Keratinocyte (primary cell): ENCODE measurements at places on chromosomes 2 and 18.

DNA sequence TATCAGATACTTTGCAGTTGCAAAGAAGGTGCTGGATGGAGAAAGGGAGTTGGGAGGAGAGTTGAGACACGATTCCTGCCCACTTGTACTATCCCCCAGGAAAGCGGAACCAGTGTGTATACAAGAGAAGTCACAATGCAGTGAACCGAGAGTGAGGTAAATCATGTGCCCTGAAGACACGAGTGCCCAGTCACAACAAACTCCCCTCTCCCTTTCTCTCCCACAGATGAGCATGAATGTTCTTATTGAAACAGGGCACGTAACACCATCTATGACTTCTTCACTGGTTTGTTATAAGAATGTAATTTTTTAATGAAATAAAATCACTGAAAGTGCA is 155.7 kb downstream of the IRS1 start:
- no peak for DNase-seq

GRCh38 chr2:50948681-50949080 is 83.3 kb downstream of the NRXN1 start:
- no peak for DNase-seq

- no peak for DNase-seq
Measured at GRCh38 chr2:9594366-9595054, 36.3 kb downstream of the YWHAQ start.

- no peak for DNase-seq
Measured at GRCh38 chr2:151914989-151915628, 86.9 kb upstream of the ARL5A start.

DNA sequence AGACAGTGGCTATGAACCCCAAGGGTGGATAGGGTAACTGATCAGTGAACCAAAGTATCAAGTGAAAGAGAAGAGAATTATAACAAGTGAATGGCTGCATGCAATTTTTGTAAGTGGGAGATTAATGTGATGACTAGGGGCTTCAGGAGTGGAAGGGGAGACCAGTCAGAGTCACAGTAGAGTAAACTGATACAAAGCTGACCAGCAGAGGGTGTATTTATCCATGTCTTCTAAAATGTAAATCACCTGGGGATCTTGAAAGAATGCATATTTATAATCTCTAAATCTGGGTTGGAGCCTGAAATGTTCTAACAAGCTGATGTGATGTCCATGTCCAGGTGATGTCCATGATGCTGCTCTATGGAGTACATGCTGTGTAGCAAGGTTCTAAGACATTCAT is 1351.3 kb upstream of the CHAC2 start:
- no peak for DNase-seq

GRCh38 chr2:183248866-183249567 is 124.8 kb downstream of the NUP35 start:
- DNase-seq: no peak

GRCh38 chr2:204727368-204727767 is 182.1 kb downstream of the PARD3B start:
- DNase-seq: no peak

DNA sequence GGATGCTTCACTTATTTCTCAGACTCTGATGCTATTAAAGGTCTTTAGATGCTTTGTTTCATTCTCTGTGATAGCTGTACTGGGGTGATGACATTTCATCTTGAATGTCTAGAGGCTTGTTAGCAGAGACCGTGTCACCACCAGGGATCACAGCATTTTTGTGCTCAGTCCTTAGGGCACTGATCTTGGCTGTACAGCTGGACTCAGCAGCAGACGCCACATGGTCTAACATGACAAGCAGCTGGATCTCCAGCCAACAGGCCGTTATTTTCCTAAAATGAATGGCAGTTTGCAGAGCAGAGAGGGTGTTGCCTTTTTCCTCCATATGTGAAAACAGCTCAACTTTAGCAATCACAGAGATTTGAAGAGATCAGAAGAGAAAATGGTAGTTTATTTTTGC is 491.8 kb downstream of the CDH2 start:
- DNase-seq: no peak

- no peak for DNase-seq
Measured at GRCh38 chr2:233063269-233063975, 3.3 kb downstream of the INPP5D start.

DNA sequence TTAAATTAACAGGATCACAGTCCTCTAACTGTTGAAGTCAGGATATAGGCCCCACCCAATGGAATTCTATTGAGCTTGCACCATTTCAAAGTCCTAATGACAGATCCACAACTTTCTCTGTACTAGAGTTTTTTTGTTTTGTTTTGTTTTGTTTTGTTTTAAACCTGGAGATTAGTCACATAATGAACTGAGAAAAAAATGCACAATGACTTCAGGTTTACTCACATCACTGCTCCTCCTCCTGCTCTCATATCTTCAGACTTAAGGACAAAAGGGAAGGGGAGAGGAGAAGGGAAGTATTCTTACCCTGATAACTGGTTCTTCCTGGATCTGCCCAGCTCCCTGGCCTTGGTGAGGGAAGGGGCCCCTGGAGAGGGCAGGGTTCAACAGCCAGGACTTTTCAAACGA is 208.2 kb upstream of the EPHA4 start:
- no peak for DNase-seq

- DNase-seq: no peak
Measured at GRCh38 chr2:66438498-66438833, 3.5 kb downstream of the MEIS1 start.

DNA sequence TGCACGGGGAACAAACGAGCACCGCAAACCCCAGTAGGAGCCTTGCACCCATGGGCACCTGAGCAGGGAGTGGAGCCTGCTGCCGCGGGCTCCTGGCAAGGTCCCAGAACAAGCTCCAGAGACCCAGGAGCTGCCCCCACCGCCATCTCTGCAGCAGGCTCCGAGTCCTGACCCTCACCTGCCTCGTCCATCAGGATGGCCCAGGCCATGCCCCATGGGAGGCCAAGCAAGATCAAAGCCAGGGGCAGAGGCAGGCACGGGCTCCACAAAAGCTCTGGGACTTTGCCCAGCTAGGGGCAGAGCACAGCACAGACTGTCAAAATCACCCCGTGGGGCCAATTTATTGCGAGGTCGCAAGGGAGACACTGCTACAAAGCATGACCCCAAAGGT is 43.6 kb downstream of the GPC1 start:
- no peak for DNase-seq

DNA sequence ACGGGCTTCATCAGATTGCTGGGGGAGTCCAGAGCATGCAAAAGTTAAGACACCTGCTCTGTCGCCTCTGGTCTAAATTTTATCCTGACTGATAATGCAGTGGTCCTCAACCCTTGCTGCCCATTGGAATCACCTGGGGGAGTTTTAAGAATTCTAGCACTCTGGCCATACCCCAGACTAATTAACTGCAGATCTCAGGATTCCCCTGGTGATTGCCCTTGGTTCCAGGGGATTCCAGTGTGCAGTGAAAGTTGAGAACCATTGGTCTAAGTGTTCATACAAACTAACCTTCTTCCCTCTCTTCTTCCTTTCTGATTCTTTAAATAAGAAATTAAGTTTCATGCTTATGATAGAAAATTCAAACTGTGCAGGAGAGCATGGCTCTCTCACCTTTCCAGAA is 105.7 kb upstream of the MGAT5 start:
- no peak for DNase-seq

DNA sequence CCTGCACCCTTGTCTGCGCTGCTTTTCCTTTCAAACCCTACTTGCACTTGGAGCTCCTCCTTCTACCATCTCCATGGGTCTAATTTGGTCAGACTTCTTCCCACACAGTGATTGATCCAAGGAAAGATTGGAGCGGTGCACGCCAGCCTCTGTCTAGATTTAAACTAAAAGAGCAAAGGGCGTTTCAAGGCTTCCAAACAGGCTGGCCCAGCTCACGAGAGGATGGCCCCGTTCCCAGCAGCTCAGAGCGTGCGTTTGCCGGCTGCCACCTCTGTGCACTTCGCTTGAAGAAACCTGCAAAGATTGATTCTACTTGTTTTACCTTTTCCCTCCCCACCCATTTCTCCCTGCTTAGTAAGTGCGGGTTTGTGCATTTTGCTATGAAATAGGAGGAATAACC is 78.8 kb upstream of the ALKAL2 start:
- DNase-seq: no peak

- no peak for DNase-seq
Measured at GRCh38 chr2:68824831-68825230, 46.4 kb downstream of the BMP10 start.

- DNase-seq: no peak
Measured at GRCh38 chr2:231701456-231702373, 6.6 kb upstream of the PTMA start.

DNA sequence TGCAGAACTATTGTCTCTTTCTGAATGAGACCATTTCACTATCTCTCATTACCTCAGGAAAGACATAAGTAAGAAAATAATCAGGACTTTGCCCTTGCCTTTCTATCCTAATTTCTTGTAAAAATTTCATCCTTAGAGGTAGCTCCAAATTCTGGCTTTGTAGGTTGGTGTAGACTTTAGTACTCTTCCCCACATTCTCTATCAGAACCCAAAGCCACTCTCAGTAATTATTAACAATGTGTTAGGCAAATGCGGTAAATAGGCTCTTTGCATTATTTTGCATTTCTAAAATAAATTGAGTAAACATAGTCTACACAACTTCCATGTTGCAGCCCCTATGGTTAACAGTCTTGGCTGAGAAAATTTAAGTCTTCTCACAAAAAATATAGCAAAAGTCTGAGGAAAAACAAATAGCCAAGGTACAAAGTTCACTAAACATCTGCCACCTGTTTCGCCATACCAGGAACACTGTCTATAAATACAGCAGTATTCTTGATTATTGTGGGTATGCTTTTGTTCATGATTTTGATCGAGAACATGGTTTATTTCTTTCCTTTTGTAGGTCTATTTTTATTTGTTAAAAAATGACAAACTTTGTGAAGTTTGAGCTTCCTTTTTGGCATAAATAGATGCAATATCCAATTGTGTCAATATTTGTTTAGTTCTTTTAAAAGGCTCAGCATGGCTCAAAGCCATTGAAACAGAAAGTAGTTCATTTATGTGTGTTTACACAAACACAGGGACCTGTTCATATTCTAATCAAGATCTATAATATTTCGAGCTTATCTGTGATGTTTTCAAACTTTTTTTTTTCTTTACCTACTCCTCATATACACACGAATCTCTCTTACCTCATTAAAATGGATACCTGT is 1061.5 kb downstream of the CNTNAP5 start:
- no peak for DNase-seq

GRCh38 chr2:174877751-174878150 is 113.5 kb upstream of the CHRNA1 start:
- DNase-seq: no peak

DNA sequence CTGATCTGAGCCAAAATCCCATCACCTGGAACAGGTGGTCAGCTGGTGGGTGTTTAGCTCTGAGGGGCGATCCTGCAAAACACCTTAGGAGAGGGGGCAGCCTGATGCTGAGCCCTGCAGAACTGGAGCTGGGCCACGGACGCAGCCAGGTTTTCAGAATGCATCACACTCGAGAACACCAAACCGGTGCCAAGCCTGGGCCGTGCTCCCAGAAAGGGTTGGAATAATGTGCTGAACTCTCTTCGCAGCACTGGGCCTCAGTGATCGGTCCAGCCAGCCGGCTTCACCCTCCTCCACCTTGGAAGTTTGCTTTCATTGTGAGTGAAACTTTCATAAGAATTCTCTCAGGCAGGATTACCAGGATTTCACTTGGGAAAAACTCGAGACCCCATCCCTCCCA is 56.5 kb upstream of the TTC39C start:
- no peak for DNase-seq

GRCh38 chr2:8488001-8488738 is 193.7 kb upstream of the ID2 start:
- DNase-seq: no peak

DNA sequence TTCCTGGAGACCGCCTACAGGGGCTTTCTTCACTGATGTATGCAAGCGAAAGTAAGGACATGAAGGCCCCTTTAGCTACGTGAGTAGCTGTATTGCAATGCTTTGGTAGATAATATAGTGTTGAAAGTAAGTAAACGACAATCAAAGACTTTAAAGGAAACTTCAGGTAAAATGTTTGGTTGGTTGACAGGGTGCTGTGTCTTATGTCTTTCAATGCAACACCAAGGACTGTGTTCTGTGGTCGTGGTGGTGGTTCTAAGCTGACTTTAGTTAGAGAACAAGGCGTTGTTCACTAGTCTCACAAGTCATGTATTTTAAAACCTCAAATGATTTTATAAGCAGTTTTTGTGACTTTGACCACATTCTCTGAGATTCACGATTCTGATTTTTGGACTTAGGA is 58.0 kb upstream of the CABYR start:
- DNase-seq: no peak

GRCh38 chr2:23135481-23136100 is 249.4 kb upstream of the KLHL29 start:
- DNase-seq: no peak

DNA sequence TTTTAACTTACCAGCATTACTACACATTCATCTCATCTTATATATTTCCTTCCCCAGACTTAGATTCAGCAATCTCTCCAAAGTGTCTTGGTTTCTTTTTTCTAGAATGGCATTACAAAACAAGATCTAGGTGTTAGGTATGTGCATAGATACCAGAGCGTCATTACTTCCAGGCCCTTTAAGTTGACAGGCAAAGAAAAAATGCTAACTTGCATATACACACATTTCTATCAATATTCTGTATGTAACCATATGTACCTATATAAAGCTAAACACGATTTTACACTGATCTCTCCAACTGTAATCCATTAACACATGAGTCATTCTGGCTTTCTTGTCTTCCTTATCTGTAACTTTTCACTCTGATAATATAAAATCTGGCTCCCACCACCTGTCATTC is 503.8 kb upstream of the NRXN1 start:
- DNase-seq: no peak

GRCh38 chr2:237201461-237202287 is 116.0 kb downstream of the COPS8 start:
- DNase-seq: no peak

GRCh38 chr2:45024600-45025291 is 15.5 kb upstream of the SIX2 start:
- DNase-seq: peak; percentile 76

GRCh38 chr2:216810399-216811160 is 49.3 kb downstream of the TNP1 start:
- no peak for DNase-seq

DNA sequence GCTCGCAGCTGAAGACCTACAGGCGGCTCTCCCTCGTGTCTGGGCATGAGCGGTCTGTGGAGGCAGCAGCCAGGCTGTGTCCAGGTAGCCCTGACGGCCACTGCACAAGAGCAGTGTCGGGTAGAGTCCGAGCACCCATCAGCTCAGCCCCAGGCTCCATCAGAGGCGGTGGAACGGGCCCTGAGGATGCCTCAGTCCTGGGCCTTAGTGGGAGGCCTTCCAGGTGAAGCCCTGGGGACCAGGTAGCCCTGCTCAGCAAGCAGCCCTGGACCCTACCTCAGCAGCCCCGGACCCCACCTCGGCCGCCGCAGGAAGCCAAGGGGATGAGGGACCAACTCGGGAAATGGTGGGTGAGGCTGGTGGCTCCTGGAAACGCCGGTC is 21.3 kb upstream of the KLF11 start:
- no peak for DNase-seq
